ENCODE measurements at places on chromosomes 13 and 19. TPM values are rescaled to one million over a fixed set of nuclear protein-coding genes. Genes with fewer than 3 reads are reported as not detected.

GRCh38 chr19:11379857-11380350, 4.2 kb downstream of the EPOR start:
- DNase-seq: no peak

DNA sequence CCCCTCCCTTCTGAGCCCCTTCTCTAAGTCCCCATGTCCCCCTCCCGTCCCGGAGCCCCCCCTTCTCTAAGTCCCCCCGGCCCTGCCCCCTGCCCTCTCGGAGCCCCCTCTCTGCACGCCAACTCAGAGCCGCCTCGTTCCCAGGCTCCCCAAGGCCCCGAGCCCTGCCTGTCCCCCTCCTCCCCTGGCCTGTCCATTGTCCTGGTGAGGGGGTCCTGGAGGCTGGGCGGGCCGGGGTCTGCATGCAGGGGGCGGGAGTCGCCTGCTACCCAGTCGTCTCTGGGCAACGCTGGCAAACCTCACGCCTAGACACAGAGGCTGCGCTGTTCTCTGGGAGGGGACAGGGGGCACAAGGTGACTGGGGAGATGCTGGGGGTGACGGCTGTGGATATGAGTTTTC, 39.2 kb upstream of the SEMA6B start:
- no peak for DNase-seq

DNA sequence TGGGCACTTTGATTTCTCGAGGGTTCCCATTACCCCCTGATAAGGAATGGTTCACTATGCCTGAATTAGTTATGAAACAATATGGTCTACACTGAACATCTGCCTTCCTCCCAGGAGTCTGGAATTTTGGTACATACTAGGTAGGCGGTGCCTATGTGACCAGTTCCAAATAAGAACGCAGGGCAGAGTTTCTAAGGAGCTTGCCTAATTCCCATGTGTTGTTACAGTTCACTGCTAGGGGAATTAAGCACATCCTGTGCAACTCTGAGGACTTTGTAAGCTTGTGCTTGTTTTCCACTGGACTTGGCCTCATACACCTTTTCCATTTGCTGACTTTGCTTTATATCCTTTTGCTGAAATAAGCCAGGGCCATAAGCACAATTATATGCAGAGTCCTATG, 29.2 kb downstream of the RBM26 start:
- DNase-seq: no peak

DNA sequence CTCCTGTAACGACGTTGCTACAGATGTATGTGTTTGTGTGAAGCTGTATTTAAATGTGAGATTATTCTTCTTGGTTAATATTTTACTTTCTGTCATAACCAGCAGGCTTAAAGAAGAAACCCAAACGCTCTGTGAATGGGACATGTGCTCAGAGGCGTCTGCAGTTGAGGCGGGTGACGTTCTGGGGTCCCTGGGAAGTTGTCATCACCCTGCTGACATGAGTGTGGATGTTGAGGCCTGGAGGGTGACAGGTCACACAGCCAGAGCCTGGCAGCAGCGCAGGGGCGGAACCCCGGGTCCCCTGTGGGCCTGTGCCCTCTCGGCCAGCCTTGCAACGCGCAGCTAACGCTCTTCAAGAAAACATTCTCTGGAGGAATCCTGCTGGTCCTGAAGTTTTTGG, 16.6 kb downstream of the RASA3 start:
- no peak for DNase-seq

DNA sequence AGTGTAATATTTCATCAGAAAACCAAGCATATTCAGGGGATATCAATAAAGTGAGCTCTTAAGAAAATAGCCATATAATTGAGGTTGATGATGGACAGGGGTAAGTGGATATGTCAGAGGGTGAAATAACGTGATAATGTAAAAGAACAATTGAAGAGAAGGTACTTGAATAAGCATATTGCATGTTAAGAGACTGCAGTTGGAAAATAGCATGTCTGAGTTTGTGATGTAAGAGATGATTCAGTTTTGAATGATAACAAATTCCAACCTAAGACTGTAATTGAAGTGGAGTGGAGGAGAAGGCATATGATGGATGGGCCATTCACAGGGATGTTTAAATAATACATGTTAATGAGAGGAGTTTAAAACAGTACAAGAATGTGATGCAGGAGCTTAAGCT, 1633.5 kb downstream of the SLITRK1 start:
- DNase-seq: no peak

DNA sequence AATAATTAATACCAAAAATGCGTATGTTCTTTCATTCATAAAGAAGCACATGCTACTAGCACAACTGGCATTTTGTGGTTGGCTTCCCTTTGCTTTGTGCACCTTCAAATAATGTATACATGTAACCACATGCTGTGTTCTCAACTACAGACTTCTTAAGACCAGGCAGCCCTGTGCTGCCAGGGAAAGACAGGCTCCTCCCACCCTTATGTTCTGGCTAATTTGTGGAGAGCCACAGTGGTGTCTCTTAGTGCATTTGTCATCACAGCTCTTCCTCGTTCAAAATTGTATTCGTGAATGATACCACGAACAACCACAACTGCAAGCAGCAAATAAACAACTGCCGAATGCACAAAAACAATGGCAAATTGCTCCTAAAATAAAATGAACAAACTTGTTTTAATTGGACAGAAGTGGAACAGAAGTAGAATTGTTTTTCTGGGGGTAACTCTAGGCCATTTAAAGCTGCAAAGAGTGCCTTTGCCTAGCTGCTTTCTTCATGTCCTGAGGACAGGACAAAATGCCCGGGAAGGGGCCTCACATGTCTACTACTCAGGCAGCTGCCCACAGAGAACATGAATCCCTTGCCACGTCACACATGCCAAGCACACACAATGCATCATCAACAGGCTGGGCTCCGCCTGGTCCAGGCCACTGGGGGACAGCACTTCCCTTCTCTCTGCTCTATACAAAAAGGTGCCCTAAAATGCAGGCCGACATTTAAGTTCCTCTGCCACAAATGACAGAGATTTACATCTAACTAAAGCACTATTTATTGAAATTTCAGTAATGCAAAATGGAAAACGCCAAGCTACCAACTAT, 21.7 kb downstream of the IRS2 start:
- peak; percentile 21 for DNase-seq

DNA sequence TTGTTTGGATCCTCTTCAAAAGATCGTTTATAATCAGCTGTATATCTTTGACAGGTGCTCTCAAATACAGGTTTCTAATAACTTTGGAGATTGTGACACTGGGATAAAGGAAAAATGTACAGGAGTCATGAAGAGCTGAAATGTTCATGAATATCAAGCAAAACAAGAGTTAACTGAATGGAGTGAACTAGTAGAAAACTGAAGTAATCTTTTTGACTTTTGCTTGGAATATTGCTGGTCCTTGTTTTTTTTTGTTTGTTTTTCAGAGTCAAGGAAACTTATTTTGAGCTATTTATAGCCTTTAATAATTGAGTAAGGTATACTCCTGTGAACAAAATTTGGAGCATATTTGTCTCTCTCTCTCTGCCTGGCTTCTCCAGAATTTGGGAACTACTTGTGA, 25.3 kb downstream of the MED4 start:
- no peak for DNase-seq

DNA sequence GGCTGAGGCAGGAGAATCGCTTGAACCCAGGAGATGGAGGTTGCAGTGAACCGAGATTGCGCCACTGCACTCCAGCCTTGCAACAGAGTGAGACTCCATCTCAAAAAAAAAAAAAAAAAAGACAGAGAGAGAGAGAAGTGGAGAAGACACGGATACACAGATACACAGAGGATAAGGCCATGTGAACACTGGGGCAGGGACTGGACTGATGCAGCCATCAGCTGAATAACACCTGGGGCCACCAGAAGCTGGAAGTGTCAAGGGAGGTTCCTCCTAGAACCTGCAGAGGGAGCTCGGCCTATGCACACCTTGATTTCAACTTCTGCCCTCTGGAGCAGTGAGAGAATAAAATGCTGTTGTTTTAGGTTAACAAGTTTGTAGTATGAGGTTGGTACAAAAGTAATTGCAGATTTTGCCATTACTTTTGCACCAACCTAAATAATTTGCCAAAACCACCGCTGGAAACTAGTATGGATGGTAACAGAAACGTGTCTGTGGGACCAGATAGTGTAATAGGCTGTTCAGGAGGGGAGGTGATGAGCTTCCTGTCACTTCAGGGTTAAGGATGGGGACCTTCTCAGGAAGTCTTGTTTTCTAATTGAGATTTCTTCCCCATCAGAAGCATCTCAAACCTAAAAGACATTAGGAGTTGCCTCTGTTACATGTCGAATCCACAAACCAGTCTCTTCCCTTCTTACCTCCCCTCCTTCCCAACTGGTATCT, 36.4 kb upstream of the IGSF23 start:
- DNase-seq: peak; percentile 20

DNA sequence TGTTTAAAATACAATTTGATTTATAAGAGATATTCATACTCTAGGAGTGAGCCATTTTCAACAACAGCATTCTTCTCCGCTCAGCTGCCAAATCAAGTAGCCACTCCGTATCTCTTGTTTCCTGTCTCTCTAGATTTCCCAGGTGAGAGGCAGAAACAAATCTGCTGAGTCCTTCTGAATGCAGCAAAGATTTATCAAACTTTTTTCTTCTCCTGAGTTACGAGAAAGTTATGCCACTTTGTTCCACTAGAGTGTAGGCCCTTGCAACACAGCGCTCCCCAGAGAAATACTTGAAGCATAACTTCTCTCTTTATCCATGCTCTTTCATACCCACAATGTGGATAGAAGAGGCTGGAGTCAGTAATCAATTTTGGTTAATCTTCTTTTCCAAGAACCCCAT, 1960.8 kb downstream of the OLFM4 start:
- no peak for DNase-seq

GRCh38 chr13:114212158-114212495, 22.6 kb upstream of the CDC16 start:
- peak; percentile 81 for DNase-seq

GRCh38 chr19:40783711-40784110, 5.7 kb downstream of the RAB4B start:
- DNase-seq: no peak

DNA sequence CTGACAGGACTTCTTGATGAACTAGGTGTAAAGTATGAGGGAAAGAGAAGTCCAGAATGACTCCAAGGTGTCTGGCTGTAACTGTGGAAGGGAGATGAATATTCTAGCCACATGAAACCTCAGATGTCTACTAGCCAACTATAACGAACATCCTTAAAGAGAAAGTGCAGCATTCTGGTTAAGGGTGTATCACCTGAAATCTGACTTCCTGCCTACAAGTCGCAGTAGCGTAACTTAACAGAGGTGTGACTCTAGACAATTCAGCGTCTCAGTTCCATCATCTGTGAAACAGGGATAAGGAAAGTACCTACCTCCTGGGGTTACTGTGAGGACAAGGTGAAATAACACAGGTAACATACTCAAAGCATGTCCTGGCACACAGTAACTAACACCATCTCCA, 145.7 kb upstream of the FBXL3 start:
- no peak for DNase-seq

- peak; percentile 81 for DNase-seq
These were observed 11.9 kb upstream of the FRY start for GRCh38 chr13:32019612-32020233.

DNA sequence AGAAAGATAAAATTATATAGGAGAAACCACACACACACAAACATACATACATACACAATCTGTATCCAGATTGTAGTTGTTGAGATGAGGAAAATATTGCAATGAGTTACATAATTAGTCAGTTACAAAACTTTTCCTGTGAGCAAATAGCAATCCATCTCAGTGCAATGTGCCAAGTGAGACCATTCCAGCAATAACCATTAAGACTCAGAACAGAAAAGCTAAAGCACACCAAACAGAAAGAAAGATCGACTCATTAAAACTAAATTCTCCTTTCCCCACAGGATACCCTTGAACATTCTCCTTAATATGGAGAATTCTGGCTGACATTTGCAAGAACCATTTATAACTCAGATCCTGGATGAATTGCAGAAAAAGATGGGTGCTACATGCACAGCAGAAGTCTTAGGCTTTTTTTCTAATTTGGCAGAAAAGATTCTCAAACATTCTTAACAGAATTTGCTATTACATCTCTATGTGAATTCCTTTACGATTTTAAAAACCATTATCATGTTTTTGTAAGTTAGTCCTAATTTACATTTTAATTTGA, 1341.2 kb upstream of the SPRY2 start:
- DNase-seq: no peak

- peak; percentile 28 for DNase-seq
These were observed 11.0 kb upstream of the ZNF766 start for GRCh38 chr19:52258426-52258825.

DNA sequence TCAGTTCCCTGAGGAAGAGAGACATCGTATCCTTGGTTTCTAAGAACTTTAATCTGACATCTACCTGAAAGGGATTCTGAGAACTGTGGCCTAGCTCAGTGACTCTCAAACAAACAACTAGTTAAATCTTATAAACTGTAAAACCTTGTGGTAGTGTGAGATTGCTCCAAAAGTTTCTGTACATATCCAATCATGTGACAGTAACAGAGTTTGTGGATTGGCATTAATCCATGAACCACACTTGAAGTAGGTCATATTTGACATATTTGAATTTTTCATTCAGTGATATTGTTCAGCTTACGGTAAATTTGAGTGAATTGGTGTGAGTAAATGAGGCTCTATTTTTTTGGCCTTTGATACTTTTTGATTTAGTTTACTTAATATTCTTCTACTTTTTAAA, 15.0 kb downstream of the TDRD3 start:
- no peak for DNase-seq

DNA sequence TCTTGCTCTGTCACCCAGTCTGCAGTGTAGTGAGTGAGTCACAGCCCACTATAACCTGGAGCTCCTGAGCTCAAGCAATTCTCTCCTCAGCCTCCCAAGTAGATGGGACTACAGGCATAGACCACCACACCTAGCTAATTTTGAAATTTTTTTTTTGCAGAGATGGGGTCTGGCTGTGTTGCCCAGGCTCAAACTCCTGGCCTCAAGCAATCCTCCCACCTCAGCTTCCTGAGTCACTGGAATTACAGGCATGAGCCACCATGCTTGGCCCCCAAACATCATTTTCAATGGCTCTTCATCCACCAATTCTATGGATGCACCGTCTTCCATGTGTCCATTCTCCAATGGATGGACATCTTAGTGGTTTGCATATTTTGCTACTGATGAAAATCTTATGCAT, 68.9 kb downstream of the ZNF557 start:
- DNase-seq: no peak

DNA sequence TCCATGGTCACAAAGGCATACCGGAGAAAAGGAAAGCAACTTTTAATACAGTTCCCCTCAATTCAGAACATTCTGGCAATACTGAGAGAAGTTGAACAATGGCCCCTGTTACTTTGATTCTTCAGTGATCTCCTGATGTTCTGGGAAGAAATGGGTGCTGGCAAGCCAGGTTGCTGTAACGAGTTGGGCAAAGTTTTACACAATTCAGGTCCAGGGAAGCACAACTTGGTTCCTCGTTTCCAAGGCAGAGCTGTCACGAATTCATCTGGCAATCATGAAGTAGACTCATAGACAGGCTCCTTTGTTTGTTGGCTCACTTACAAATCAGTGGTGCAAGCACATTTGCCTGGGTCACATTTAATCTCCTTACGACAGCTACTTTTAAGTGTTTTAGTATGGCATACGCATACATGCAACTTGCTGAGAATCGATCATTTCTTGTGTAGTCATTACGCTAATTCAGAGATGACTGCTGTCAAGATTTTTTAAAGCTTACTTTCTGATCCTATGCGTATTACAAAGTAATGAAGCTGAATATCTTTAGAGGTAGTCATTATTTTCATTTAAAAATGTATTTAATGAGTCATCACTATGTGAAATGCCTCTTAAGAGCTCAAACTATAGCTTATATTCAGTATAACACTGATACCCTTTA, 174.7 kb downstream of the GPC5 start:
- peak; percentile 34 for DNase-seq

FREM2 gene
- total RNA-seq: not detected

DZIP1 gene
- total RNA-seq: 16.9 TPM

KLK7 gene
- not detected for total RNA-seq

NOSIP gene
- 118 TPM for total RNA-seq

WASF3 gene
- 4.3 TPM for total RNA-seq

CEACAM21 gene
- not detected for total RNA-seq

TMPRSS9 gene
- total RNA-seq: not detected

All from IMR-90 (cell line).